Astrocyte of the spinal cord (primary cell): ENCODE measurements at places on chromosomes 12 and 14.

- no peak for DNase-seq
Measured at GRCh38 chr12:14681625-14682024, 14.8 kb downstream of the GUCY2C start.

DNA sequence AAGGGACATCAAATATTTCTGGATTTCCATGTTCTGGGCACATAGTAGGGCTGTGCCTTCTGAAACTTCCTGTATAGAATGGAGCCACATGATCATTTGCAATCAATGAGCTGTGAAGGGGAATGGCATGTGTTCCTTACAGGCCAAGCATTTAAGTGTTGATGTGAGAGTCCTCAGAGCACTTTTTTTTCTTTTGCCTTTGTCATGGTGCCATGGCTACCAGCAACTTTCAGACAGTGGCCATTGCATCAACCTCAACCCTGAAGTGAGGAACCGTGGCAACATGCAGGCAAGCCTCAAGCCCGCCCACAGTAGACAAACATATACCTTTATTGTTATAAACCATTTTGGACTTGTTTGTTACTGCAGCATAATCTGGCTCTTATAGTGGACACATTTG is 948.1 kb downstream of the NRXN3 start:
- no peak for DNase-seq

DNA sequence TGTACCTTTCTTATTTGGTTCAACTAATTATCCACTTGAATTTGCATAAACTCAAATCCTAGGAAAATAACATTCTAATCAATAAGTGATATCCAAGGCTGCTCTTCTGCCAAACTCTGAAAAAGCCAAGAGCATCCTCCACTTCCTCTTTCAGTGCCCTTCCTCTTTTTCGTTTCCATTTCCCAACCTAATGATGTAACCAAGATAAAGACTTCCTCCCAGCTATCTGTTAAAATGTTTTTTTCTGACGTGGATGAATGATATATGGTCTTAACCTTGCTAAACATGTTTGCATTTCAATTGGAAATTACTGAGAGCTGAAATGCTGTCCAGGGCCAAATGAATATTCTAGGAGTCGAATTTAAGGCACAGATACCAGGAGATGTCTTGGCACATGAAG is 459.5 kb upstream of the PDE3A start:
- no peak for DNase-seq

- peak; percentile 38 for DNase-seq
Measured at GRCh38 chr14:56119201-56119981, 1.2 kb downstream of the PELI2 start.

- no peak for DNase-seq
Measured at GRCh38 chr14:75700295-75700694, 39.2 kb downstream of the TTLL5 start.

- DNase-seq: no peak
Measured at GRCh38 chr14:101055776-101056374, 152.4 kb upstream of the RTL1 start.

DNA sequence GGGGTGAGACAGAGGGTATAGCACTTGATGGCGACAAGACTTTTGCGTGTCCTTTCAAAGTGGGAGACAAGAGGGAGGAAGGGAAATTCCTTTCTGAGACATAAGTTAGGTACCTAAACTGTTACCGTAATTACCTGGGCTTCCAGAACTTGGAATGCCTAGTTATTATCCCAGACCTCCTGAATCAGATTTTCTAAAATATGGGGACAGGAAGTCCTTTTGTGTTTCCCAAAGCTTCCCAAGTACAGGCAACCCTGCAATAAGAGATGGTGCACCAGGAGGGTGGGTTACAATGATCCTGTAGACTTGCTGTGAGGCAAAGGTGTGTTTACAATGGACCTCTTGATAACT is 83.9 kb downstream of the CMKLR1 start:
- no peak for DNase-seq

DNA sequence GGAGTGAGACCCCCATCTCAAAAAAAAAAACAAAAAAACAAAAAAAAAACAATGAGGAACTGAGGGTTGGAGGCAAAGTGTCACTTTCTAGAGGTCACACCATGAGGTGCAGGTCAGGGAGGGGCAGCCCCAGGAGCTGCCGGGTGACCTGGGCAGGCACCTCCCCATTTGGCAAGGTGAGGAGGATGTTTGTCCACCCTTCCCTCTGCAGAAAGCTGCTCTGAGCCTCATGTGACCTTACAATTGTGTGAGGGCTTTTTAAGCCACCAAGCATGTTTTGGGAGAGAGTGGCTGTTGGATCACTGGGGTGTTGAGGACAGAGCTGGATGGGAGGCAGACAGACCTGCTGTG is 49.6 kb downstream of the FOXN4 start:
- DNase-seq: no peak
